Kasumi-1 (cell line): ENCODE measurements at places on chromosomes 2 and 18.

DNA sequence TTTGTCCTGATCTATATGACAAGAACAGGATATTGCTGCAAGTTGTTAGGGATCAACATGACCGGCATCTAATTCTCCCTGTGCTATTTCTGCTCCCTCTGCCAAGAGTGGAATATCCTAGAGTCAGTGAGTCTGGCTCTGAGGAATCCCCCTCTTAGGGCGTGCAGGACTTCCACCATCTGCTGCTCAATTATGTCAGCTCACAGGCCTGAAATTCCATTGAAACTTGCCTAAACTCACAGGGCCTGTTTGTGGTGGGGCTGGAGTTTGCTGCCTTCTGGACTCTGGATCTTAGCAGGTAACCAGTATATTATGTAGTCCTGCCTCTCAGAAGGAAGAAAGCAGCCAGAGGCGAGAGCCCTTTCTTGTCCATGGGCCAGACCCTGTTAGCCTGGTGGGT, 323.0 kb downstream of the TSN start:
- DNase-seq, result no peak

DNA sequence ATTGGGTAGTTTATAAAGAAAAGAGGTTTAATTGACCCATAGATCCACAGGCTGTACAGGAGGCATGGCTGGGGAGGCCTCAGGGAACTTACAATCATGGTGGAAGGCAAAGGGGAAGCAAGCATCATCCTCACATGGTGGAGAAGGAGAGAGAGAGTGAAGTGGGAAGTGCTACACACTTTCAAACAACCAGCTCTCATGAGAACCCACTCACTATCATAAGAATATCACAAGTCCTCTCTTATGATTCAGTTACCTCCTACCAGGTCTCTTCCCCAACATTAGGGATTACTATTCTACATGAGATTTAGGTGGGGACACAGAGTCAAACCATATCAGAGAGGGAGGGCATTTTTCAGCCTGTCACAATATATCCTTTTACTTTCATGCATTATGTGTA, 22.7 kb upstream of the DOCK10 start:
- no peak for DNase-seq

DNA sequence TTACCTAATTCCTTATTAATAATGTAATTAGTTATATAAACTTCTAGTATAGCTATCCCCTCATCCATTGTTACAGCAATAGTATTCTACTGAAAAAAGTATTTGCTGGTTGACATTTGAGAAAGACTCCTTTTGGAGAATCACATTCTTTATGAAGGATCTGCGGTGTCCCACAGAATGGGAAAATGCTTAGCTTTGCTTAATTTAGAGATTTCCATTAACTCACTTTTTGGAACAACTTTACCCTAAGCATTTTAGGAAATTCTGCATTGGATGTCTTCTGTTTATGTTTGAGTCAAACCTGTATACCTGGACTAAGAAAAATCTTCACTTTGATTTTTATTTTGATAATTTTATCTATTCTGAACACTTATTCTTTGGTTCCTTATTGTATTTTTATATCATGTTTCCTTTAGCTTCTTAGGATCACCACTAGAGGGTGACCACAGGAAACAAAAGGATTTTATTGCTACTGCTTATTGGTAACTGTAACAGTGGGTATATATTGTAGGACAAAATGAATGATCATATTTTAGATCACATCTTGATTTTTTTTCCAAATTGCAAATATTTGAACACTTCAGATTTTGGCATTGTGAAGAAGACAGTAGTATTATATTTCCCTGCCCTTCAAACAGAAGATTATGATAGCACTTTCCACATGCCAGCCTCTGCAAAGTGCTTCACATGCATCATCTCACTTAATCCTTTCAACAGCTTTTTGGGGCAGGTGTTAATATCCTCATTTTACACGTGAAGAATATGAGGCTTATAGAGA, 79.6 kb downstream of the MIB1 start:
- peak; percentile 61 for DNase-seq

- no peak for DNase-seq
These were observed 627.4 kb downstream of the FBXO15 start for GRCh38 chr18:73520229-73520628.

GRCh38 chr2:133077269-133077822, 407.3 kb upstream of the LYPD1 start:
- DNase-seq, result no peak

- DNase-seq, result no peak
These were observed 105.1 kb downstream of the RDH14 start for GRCh38 chr2:18455236-18455862.

DNA sequence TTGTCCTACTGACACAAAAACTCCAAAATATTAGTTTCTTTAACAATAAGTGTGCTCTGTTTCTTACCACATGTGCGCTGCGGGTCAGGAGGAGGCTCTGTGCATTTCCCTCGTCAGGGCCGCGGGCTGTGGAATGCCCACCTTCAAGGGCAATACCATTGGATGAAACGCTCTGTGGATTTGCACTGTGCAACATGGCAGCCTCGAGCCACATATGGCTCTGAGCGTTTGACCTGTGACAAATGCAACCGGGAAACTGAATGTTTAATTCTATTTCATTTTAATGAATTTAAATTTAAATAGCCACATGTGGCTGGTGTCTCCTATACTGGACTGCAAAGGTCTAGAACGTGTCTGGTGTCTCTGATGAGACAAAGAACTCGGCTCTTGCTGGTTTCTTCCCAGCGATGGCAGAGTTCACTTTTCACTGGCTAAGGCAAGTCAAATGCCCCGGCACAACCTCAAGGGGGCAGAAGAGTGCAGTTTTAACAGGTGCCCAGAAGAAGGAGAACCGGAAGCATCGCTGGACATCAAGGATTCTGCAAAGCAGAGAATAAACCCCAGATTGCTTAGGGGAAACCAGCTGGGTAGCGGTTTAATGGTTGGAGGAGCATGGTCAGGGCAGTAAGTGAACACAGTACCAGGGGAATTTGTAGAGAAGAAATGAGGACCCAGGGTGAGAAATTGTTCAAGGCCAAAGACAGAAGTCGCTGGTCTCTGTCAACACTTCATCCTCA, 37.0 kb upstream of the TMEM18 start:
- DNase-seq, result peak; percentile 24

- DNase-seq, result no peak
These were observed 36.7 kb downstream of the AQP12A start for GRCh38 chr2:240728361-240728760.

DNA sequence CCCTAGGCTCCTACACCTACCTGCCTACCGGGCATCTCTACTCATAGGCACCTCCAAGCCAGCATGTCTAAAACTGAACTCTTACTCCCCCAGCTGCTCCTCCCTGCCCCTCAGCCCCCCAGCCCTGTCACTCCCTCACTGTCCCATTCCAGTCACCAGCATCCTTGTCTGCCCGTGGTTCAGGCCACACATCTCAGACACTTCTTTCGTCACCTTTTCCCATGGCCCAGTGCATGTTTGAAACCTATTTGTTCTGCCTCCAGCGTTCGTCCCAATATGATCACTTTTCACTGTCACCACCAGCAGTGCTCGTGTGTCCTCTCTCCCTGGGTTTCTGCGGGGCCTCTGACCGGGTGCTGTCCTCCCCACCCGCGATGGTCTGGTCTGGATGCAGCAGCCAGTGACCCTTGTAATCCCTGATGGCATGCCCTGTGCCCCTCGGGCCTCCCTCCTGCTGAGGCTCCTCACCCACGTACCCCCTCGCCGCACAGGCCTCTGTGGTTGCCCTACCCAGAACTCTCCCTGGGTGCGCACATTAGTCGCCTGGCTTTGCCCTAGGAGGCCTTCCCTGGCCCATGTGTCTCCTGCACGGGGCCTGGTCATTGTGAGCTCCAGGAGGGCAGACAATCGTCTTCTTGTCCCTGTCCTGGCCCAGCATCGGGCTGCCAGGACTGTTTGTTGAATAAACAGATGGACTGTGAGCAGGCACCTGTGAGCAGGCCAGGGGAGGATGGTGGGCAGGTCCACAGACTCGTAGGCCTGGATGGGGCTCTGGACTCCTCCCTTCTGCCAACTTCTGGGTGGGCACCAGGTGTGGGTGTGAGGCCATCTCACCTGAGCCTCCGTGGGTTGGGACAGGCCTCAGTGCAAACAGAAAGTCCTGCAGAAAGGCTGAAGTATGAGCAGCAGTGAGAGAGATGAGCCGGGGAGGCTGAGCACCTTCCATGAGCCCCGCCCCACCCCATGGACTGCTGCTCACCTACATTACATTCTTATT, 15.5 kb downstream of the LDLRAD4 start:
- DNase-seq, result no peak

DNA sequence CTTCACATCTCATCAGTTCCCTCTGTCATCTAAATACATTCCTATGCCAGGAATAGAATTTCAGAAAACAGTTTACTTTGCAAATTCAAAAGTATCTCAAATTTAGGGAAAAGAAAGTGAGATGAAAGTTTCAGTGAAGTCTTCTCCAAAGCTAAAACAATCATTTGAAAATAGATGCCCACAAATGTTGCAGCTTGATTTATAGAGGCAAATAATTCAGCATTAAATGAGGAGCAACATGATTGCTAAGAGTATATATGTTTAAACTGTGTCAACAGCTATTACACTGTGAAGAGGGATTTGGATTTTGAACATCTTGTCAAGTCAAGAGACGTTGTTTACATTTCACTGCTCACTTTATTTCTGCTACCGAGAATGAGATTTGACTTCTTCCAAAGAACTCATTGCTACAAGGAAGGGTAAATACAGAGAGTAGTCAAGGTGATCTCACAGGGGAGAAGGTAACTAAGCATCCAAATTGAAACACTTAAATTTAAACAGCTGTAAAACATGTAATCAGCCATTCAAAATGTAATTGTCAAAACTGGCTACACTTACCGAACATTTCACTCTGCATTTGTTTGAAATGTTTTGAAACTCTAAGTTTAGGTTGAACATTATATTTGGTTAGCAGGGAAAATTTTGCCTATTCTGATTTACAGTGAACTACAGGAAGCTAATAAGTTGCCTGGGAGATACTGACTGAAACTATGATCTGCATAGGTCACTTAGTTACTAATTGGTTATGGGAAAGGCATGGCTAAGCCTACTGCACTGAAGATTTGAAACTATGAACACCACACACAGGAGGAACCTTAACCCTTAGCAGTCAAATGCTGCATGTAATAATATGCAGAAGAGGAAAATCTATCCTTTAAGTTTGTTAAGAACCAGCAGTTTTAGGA, 33.2 kb upstream of the GALNT3 start:
- DNase-seq, result no peak

- no peak for DNase-seq
These were observed 948.0 kb upstream of the CNTNAP5 start for GRCh38 chr2:123077101-123077500.

DNA sequence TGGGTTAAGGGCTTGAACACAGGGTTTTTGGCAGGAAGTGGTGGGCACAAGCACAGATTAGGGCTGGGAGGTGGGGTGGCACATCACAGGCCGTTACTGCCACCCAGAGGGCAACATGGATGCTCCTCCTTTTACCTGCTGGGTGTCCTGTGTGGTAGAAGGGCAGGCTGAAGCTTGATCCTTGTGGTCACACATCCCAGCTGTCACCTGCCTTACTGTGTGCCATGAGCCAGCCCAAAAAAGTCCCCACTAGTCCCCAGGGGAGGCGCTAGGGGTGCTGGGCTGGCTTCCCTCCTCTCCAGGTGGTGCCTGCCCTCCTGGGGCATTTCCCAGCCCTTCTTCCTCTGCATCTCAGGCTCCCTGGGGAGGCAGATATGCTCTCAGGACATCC, 50.5 kb upstream of the ALPP start:
- DNase-seq, result no peak

DNA sequence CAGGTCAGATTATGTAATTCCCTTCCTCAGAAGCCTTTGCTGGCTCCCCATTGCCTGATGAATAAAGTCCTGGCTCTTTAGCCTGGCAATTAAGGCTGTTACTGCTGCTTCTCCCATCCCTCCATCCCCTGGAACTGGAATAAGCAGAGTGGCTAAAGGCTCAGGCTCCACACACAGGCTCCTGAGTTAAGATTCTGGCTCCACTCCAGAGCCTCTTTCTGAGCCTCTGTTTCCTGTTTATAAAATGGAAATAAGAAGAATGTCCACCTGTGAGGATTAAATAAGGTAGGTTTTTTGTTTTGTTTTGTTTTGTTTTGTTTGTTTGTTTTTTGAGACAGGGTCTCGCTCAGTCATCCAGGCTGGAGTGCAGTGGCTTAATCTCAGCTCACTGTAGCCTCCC, 50.0 kb downstream of the ZFP36L2 start:
- no peak for DNase-seq
